ENCODE measurements at places on chromosomes 11 and 22. TPM values are rescaled to one million over a fixed set of nuclear protein-coding genes. Genes with fewer than 3 reads are reported as not detected.

The SLC17A6 gene
- total RNA-seq = not detected

The KRTAP5-2 gene
- total RNA-seq = not detected

- no peak for DNase-seq
Observed at GRCh38 chr11:34495239-34495723, 18.3 kb downstream of the ELF5 start.

- DNase-seq = no peak
Observed at GRCh38 chr11:13668957-13669521, 571 bp downstream of the FAR1 start.

Measured in breast epithelium (tissue), 4 donors.